HAP-1 (cell line): ENCODE measurements at places on chromosomes 7 and 10.
A peak's percentile ranks its signal among the peaks of the same experiment; 100 is the strongest.

- no peak for DNase-seq
Observed at GRCh38 chr10:80760914-80761371, 223.2 kb downstream of the SH2D4B start.

DNA sequence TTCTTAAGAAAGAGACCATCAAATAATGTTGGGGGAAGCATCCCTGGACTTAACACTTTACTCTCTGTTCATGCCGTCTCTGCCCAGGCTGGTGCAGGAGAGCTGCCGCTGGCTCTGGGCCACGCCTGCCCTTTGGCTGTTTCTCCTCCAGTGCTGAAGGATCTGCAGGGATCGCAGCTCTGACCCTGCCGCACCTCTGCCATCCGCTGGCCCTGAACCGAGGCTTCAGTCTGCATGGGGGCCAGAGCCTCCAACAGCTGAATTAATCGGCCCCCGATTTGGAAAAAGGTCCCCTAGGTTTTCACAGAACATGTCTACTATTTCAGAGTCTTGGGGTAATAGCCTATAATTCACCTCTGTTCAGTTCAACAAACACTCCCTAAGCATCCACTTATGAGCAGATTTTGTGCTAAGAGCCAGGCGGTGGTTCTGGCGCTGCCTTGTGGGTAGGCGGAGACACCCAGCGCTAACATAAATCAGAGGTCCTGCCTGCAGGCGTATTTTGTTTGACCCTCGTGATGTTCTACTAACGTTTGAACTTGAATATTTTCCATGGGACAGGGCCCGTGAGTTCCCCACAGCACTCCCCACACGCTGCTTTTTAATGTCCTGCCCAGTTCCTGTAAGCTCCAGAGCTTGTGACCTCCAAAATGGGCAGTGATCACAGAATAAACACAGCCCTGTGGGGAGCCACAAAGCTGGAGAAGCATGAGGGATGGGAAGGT, 99.0 kb downstream of the DYNC2I1 start:
- no peak for DNase-seq

DNA sequence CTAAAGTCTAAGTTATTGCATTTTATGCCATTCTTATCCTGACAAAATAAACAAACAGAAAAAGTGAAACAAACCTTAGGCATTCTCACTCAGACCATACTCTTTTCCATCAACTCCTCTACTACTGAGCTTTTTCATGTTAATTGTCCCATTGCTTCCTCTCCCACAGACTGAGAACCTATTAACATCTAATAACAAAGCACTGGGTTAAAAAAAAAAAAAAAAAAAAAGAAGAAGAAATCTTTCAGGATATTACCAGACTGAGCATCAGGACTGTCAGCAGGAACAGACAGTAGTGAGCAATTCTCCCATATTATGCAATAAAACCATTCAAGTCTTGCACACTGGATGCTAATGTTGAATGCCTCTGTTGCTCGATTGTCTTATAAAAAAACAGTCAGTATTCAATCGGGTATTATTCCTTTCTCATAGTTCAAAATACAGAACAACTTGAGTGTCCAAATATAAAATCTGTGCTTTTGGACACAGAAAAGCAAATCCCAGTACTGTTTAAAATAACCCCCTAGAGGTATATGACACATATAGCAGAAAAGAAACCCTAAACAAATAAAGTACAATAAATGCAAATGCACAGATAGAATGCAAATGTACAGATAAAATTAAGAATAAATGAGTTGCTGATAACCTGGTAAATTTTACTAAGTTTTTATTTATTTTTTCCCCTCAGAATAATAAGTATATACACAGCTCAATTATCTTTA, 531.3 kb upstream of the LRRTM3 start:
- no peak for DNase-seq

- DNase-seq: no peak
Observed at GRCh38 chr10:72292223-72292691, 18.5 kb downstream of the DDIT4 start.

- no peak for DNase-seq
Observed at GRCh38 chr7:4068286-4068685, 613.8 kb upstream of the FOXK1 start.

- DNase-seq: no peak
Observed at GRCh38 chr7:131027287-131027773, 293.3 kb upstream of the KLF14 start.

- DNase-seq: no peak
Observed at GRCh38 chr10:129459762-129460539, 7.1 kb upstream of the MGMT start.

DNA sequence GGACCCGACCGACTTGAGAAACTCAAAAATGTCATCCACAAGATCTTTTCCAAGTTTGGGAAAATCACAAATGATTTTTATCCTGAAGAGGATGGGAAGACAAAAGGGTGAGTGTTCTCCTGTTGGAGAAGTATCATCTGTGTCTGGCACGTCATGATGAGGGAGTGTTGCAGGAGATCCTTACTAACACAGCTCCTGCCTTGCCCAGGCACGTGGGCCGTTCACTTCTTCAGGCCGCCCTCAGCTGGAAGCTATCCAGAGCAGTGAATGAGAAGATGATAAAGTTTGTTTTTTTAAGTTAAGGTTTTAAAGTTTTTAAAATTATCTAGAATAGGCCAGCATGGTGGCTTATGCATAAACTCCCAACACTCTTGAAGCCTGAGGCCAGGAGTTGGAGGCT, 6.2 kb downstream of the EIF3B start:
- DNase-seq: no peak

GRCh38 chr7:22715969-22716368, 11.0 kb upstream of the IL6 start:
- DNase-seq: no peak

- no peak for DNase-seq
Observed at GRCh38 chr10:130621231-130621775, 485.1 kb downstream of the GLRX3 start.

DNA sequence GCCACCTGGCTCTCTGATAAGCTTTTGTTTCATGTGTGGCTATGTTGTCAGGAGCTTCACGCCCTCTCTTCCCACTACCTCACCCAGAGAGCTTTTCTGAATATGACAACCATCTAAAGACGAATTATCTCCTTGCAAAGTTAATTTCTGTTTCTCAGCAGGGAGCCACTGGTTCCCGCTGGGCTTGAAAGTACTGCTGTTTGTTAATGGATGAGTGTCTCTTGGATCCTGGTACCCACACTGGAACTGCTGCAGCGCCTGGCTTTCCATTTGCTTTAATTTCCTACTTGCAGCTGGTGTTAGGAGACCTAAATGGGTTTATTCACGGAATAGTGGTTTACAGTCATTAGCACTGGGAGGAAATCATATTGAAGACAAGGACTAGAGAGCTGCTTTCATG, 267.9 kb upstream of the LRGUK start:
- no peak for DNase-seq

DNA sequence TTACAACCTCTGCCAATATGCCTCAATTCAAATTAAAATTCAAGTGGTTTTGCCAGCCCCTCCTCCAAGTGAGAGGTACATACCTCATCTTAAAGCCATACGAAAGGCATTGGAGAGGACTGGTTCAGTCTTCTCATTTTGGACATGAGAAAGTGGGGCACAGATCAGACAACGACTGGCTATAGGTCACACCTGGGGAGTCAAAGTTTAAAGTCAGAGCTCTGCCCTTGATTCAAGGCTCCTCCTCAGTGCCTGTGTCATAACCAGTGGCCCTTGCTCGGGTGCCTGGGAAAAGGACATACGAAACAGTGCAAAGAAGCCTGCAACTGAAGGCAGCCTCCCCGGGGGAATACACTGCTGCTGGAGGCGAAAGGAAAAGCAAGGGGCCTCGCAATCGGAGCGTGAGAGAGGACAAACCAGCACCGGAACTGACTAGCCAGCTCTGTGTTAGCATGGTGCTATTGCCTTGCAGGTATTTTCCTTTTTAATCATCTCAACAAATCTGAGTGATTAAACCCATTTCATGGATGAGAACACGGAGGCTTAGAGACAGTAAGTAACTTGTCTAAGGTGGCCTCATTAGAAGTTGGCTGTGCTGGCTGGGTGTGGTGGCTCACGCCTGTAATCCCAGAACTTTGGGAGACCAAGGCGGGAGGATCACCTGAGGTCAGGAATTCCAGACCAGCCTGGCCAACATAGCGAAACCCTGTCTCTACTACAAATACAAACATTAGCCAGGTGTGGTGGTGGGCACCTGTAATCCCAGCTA, 1.1 kb upstream of the MTPAP start:
- no peak for DNase-seq

DNA sequence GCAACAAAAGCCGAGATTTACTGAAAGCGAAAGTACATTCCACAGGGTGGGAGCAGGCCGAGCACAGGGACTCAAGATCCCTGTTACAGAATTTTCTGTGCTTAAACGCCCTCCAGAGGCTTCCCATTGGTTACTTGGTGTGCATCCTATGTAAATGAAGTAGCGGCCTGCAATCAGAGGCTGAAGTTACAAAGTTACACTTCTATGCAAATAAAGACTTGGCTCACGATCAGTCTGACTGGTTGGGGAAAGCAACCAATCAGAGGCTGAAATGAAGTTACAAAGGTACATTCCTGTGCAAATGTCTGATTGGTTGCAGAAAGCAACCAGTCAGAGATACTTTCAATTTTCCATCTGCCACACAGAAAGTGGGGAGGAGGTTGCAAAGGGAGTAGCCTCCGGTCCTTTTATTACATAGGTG, 4.1 kb downstream of the ACBD7 start:
- peak; percentile 86 for DNase-seq

DNA sequence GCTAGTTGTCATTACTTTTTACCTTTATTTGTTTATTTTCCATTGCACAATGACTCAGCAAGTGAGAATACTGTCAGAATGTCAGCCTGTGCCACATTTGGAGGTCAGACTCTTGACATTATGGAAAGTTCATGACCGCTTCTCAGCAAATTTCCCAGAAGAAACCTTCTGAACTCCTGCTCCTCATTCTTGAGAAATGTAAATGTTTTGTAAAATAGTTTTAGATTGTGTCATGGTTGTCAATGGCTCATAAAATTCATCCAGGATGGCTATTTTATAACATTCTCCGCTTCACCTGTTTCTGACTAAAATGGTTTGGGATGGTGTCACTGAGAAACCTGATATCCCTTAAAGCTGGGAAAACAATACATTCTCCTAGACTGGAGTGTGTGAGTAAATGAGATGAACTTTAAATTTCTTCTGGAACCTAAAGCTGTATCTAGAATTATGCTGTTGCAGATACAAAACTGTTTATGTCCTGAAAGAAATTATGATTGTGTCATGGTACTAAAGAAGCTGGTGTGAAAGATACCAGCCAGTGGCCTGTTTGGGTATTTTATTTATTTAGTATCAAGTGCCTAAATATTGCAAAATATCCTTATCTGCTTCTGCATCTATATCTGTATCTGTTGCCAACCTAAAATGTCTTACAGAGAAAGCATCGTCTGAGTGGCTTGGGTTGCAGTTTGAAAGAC, 671.7 kb downstream of the GATA3 start:
- DNase-seq: no peak

GRCh38 chr7:29106669-29106988, 39.7 kb downstream of the CPVL start:
- no peak for DNase-seq

- DNase-seq: no peak
Observed at GRCh38 chr7:141271451-141271850, 197.6 kb downstream of the TMEM178B start.
